ENCODE measurements at places on chromosomes 13 and 19.

DNA sequence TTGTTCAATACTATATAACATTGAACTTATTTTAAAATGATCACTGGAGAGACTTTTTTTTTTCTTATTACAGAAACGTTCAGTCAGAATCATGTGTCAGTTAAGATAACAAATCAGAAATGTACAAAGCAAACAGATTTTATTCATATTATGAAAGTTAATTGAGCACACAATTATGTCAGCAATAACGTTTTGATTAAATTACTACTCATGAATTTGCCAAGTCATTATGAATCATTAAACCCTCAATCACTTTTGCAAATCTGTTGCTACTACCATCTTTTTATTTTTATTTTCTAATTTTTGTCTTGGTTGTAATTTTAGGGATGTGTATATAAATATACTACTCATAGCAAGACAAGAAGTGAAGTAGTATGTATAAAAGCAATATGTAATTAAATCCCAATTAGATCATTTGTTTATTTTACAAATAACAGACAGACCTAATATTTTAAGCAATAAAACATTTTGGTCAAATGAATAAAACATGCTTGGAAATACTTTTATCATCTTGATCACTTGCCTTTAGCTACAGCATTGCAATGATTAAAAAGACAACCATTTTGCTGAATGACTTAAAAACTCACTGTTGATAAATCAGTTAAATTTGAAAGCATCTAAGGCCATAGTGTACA is 893.4 kb upstream of the MIR17HG start:
- DNase-seq = no peak

DNA sequence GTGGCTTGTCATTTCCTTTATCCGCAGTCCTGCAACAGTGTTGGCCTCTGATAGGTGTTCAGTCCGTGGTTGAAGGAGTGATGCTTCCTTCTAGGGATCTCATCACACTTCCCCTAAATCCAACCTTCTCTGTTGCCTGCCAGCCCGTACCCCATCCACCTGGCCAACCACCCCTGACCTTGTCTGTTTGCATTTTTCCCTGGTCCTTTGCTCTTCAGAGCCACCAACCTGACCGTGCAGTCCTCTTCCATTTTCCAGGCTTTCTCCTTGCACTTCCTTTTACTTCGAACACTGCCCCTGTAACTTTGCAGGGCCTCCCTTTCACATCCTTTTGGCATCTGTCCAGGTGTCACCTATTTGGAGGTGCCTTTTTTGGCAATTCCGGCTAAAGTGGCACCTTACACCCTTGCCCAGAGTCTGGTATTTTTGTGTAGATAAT is 696 bp downstream of the ZNF460 start:
- DNase-seq = no peak

- DNase-seq = peak; percentile 48
Measured at GRCh38 chr13:97125810-97126738, 96.1 kb upstream of the MBNL2 start.

DNA sequence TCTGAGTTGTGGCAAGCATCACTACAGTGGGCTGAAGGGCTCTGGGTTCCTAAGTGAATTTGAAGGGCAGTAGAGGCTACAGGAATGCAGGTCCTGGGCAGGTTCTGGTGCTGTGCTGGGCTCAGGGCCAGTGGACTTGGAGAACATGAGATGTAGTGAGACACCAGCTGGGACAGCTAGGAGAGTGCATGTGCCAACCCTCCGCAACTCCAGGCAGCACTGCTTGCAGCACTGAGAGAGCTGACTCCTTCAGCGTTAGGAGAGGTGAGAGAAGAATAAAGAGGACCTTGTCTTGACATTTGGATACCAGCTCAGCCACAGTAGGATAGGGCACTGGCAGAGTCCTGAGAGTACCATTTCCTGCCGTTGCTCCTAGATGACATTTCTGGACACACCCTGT is 739.9 kb upstream of the PRR20A start:
- no peak for DNase-seq

- no peak for DNase-seq
Measured at GRCh38 chr19:2387367-2388288, 27.6 kb downstream of the TMPRSS9 start.

GRCh38 chr13:110110783-110111182 is 196.2 kb downstream of the COL4A1 start:
- no peak for DNase-seq

- no peak for DNase-seq
Measured at GRCh38 chr19:3184847-3185460, 776 bp upstream of the NCLN start.

- no peak for DNase-seq
Measured at GRCh38 chr19:38047641-38048040, 140.6 kb downstream of the SIPA1L3 start.

- no peak for DNase-seq
Measured at GRCh38 chr13:98856983-98857382, 104.5 kb upstream of the SLC15A1 start.

GRCh38 chr13:62087124-62087523 is 671.5 kb upstream of the PCDH20 start:
- DNase-seq = no peak

GRCh38 chr19:44051650-44052402 is at the start of gene ZNF223:
Gene ZNF223, plus strand, starts transcription at chr19:44052036. Its CDS starts 3,141 bp downstream, at chr19:44055177.
- DNase-seq = peak; percentile 94
